ENCODE measurements at places on chromosomes 11 and 22.

GRCh38 chr11:12702999-12703453, 28.8 kb downstream of the TEAD1 start:
- DNase-seq, result no peak

DNA sequence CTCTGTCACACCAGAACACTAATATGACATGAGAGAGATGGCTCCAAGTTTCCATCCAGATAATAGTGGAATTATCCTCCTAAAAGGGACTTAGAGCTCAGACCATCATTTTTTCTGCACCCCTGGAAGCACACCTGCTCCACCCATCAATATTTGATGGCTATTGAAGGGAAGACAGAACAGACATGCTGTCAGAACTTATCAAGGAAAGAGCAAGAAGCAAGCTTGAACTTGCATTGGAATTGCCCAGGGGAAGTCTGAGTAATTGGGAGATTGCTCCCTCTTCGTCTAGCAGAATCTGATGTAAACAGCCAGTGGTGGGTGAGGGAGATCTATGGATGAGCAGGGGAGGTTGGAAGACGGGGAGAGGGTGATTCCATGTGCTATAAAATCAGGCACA, 874.4 kb upstream of the TENM4 start:
- DNase-seq, result no peak

GRCh38 chr22:38418589-38418988, 36.4 kb downstream of the KCNJ4 start:
- DNase-seq, result no peak

- peak; percentile 27 for DNase-seq
These were observed 193.2 kb upstream of the PLET1 start for GRCh38 chr11:112453601-112454577.

DNA sequence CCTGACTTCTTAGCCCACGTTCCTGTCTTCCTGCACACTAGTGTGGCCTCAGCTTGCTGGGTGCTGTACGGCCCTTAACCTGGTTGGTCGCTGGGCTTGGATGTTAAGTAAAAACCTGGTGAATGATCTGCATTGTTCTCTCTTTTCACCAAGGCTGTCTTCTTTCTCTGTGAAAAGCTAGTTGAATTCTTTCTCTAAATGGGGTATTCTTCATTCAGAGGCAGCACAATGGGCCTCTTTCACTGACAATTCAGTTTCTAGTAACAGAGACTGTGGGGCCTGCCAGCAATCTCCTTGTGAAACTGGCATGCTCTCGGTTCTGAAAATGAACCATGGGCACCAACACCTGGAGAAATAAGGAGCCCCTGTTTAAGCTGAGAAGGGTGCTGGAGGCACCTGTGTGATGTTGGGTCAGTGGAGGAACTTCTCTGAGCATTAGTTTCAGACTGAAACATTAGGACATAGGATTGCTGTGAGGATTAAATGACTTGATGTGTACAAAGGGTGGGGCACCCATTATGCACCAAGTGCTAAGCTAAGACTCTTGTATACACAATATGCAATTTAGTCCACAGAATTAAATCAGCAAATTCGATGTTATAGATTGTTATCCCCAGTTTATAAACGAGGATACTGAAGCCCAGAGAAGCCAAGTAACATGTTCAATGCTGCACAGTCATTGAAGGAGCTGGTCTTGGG, 33.1 kb upstream of the ELF5 start:
- DNase-seq, result no peak

DNA sequence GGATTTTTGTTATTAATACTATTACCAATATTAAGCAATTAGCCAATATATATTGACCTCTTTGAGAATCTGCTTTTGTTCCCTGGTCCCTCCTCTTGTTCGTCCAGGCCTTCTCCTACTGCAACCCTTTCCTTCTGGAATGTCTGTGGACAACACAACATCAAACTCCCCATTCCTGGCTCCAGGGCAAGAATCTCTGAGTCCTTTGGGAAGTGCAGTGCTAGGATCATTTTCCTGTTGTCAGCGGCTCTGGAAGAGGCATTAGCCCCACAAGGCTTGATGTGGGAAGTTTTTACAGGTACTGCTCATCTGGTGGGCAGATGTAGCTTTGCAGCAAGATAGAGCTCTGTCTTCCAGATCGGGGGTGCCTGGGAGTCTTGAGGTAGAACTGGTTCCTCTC, 74.3 kb downstream of the RPUSD4 start:
- DNase-seq, result peak; percentile 30

DNA sequence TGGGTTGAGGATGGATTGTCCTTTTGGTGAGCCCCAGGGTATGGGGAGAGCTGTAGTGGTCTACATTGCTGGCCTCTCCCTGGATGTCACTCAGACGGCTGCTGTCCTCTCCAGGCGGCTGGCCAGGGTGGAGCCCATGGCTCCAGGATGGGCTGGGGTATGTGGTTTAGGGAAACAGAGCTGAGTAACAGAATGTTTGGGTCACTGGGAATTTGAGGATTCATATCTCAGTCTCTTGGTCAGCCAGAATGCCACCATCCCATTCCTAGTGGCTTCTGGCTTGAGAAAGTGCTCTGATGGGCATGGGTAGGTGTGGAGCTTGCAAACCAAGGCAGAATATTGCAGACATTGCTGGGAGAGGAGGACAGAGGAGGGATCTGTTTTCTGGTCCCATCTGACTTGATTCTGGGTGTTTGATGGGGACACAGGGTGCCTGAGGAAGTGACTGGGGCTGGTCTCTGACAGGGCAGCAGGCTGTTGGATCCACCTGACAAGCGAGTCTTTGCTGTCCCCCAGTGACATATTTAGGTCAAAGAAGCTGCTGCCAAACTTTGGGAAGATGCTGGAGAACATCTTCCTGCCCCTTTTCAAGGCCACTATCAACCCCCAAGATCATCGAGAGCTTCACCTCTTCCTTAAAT, 41.4 kb downstream of the AMPD3 start:
- DNase-seq, result no peak

DNA sequence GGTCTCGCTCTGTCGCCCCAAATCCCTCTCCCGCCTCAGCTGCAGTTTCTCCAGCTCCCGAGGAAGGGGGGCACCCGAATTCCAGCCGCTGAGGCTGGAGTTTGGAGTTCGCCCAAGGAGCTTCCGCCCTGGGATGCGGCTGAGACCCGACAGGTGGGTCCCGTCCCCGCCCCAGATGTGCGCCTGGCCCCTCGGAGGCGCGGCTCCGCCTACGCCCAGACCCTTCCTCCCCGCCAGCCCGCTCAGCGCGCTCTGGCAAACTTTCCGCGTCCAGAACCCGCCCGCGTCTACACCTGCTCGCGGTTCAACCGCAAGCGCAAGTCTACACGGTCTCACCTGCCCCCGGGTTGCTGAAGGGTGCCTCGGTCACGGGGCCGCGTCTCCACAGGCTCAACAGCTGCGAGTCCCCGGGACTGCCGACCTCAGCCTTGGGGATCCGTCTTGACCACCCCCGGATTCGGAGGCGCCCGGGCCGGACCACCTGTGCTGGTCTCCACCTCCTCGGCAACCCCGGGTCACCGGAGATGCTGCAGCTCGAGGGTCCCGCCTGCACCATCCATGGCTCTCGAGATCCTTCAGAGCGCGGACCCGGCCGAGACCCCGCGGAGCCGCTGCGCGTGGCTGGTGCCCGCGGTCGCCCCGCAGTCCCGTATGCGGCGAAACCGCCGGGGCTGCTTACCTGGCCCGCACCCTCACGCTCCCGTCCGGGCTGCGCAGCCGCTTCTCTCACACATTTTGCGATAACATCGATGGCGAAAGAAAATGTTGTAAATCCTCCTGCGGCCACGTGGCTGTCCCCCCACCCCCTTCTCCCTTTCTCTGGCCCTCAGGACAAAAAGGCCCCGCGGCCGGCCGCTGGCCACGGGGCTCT, 63.6 kb downstream of the NFAM1 start:
- no peak for DNase-seq

DNA sequence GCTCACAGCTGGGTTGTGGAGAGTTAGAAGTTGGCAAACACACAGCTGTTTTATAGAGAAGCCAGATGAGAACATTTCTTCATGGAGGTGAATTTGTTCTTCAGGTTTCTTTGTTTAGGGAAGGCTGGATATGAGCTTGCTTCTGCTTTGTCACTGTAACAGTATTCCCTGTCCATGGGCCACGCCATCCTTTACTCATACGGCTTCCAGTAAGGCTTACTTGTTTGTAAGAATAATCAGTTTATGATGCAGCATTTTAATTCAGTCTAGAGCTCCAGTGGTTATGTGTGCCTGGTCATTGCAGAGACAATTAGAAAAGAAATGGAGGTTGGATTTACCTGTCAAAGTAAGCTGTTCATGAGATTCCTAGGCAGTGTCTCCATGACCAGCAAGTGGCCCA, 131.8 kb downstream of the TRIM44 start:
- DNase-seq, result no peak

GRCh38 chr11:65373839-65374580, 8.4 kb downstream of the SLC25A45 start:
- no peak for DNase-seq

- peak; percentile 72 for DNase-seq
These were observed 65.8 kb downstream of the DEUP1 start for GRCh38 chr11:93396316-93396715.

DNA sequence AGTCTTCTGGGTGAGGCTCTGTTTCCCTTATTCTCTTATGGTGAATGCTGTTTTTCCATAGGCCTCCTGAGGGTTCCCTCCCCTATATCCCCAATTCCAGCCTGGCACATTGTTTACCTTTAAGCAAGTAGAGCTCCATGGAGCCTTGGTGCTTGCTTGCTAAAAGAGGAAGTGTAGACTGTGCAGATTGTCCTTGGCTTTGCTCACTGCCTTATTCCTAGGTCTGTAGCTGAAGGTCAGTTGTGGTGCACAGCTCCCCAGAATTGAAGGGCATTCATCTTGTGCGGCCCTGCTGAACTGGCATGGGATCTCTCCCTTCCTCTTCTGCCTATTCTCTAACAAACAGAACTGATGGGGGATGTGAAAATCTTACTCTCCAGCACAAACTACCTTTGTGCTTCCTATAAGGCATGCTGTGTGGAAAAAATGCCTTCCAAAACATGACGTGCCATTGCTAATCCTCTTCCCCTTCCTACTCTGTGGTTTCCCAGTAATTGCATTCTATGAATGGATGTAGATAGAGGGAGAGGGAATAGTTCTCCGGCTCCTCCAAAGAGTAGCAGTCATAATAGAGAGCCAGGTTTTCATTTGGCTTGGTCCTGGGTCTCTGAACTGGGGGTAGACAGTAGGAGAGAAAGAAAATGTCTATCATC, 34.2 kb upstream of the PLET1 start:
- peak; percentile 48 for DNase-seq

GRCh38 chr11:12077535-12078280, 32.7 kb upstream of the MICAL2 start:
- DNase-seq, result peak; percentile 41

Data from fibroblast of skin of scalp (primary cell).